ENCODE measurements at places on chromosomes 16 and 17.

- DNase-seq, result no peak
Measured at GRCh38 chr17:32943647-32944191, 15.8 kb downstream of the TMEM98 start.

- no peak for DNase-seq
Measured at GRCh38 chr17:55814377-55814776, 63.5 kb downstream of the PCTP start.

- DNase-seq, result no peak
Measured at GRCh38 chr16:68233085-68233834, 2.7 kb downstream of the ESRP2 start.

DNA sequence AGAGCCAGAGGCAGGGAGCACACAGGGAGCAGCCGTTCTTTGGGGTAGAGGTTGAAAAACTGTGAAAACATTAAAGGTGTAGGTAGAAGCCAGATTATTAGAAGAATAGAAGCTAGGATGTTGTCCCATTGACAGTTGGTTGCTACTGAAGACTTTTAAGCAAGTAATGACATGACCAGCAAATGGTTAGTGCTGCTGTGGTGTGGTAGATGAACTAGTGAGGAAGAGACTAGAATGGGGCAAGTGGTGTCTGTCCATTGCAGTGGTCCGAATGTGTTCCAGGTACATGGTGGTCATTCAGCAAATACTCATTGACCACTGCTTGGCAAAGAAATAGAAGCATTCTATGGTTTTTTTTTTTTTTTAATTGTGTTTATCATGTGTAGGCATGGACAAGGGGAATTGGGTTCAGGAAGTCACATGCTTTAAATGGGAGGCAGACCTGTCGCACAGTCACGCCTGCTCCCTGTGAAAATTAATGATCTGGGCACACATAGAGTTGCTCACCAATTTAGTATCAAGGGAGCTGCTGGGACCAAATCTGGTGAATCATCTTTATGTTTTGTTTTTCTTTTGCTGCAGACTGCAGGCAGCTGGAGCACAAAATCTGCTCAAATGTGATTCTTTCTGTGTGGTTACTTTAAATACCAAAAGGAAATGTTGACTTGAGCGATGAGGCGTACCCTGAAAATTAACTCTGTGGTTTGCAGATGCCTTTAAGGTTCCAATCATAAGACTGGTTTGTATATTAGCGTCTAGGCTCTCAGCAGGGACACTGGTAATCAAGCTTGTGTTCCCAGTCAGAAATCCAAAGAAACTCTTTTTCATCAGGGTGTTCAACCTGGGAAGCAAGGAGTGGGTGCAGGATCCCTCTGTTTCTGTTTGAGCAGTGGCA is 30.7 kb downstream of the YPEL2 start:
- DNase-seq, result peak; percentile 34

- no peak for DNase-seq
Measured at GRCh38 chr17:56624309-56624708, 30.8 kb downstream of the NOG start.

- DNase-seq, result no peak
Measured at GRCh38 chr17:68499587-68499986, 12.6 kb upstream of the PRKAR1A start.

DNA sequence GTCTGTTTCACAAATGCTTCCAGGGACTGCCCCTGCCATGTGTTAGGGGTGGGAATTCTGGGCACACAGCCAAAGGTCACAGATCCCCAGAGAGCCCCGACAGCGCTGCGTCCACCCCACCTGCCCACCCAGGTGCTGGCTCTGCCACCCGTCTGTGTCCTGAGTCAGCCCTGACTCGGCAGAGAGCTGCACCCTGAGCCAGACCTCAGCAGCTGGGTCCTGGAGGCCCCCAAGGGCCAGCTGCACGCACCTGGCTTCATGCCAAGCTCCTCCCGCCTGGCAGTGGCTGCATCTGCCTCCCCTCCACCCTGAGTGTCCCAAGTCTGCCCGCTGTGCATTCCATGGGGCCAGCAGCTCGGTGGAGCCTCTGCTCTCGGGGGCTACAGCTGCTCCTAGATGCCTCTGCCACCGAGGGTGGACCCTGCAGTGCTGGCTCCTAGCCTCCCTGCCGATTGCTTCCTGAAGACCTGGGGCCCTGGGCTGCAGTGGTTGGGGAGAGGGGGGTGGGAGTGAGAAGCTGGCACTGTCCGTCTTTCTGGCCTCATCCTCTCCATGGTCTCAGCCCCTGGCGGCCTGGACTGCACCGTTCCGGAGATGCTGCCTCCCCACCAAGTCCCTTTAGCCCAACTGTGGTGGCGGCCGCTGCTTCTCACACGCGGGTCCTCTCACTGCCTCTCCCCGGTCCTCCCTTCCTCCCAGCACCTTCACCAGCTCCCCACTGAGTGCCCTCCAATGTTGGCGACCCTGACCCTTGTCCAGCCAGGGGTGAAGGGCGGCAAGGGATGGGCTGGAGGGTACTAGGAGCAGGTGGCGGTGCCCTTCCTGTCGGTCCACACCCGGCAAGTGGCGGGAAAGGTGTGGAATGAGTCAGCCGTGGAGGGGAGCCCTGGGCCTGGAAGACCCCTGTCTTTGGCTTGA is 3.0 kb downstream of the SECTM1 start:
- no peak for DNase-seq

DNA sequence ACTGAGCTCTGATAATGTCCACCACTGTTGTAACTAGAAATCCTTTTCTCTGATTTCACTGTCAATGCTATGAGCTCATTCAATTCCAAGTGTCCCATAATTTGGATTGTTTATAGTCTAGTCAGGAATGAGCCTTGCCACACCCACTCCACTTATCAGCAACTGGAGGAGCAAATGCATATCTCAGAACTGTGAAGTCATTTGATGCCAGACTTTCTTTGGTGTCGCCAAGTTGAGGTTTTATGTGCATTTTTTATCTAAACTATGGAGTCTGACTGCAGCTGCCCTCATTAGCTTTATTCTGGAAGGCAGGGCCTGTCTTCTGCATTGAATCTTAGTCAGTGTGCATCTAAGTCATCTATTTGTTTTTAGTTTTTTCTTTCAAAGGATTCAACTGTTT is 361.3 kb downstream of the PMP22 start:
- DNase-seq, result no peak

- DNase-seq, result no peak
Measured at GRCh38 chr16:49061137-49061714, 220.4 kb downstream of the CBLN1 start.

DNA sequence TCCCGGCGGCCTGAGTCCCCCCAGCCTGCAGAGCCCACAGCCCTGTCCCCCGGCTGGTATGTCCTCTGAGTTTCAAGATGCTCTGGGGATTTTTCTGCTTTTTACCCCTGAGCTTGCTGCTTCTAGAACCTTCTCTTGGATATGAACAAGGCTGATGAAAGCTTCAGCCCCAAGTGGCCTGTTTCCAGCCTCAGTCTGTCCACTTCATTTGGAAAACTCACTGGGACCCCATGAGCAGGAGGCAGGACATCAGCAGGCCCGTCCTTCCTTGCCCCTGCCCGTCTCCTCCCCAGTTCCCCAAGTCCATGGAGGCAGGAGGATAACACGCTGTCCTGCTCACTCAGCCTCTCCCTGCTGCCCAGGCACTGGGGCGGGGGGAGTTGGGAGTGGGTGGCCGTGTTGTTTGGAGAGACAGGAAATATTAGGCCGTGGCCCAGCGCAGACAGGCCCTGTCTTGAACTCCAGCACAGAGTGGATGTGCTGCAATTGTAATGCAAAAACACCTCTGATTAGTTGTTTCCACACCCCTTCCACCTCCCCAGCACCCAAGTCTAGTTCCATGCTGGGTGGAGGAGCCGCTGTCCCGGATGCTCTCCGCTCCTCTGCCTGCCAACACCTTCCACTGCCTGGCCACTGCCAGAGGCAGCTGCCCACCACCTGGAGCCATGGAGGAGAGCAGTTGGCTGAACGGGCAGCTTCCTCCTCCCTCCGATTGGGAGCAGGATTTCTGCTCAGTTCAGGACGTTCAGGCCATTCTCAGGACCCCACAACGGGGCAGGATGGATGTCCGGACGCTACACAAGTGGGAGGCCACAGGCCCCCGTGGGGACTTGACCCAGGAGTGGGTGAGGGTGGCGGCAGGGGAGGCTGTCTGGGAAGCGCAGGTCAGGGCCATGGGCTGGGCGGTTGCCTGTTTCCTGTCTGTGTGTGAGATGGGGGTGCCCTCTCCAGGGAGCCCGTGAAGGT is 216.9 kb upstream of the GSE1 start:
- no peak for DNase-seq

DNA sequence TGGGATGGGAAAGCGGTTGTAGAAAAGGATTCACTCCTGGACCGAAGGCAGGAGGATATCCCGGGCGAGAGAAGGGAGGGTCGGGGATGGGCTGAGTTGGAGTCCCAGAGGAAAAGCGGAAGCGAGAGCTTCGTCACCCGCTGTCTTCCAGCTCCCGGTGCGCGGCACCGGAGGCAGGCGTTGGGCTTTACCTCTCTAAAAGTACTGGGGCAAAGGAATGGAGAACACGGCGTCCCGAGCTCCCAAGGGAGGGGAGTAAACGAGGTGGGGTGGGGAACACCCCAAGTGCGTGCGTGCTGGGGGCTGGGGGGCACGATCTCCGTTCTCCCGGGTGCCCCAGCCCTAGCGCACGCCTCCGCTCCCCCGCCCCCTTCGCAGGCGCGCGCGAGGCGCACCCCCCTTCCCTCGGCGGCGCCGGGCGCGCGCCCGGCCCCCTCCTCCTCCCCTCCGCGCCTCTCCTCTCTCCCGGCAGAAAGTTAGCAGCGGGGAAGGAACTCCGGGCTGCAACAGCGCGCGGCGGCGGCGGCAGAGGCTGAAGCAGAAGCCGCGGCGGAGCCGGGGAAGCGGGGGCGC is at the start of gene HS3ST4:
Gene HS3ST4, plus strand, starts transcription at position 441 of the 573 bp plus-strand sequence.
- no peak for DNase-seq

DNA sequence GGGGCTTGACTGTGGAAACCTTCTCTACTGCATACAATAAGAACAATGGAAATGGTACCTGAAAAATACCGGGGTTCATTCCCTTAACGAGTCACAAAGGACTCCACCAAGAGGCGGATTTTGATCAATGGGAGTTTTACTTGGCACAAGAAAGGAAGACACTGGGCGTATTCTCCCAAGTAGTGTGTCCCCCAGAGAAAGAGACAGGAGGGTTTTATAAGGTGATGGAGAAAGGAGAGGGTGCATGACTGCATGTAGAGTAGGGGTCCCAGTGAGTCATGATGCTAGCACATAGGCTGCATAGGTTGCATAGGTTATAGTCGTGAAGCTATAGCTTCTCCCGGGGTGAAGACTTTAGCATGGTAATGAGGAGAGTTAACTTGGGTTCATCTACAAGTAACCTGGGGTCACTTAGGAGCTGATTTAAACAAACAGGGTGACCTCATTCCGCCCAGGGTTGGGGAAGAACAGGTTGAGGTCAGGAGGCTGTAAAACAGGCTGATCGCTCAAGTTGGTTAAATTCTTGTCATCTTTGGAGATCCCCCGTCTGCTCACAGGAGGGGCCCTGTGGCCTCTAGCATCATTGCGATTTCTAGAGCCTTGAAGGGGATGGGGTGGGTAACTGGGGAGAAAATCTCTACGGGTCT is 1.5 kb downstream of the MPV17L start:
- no peak for DNase-seq

DNA sequence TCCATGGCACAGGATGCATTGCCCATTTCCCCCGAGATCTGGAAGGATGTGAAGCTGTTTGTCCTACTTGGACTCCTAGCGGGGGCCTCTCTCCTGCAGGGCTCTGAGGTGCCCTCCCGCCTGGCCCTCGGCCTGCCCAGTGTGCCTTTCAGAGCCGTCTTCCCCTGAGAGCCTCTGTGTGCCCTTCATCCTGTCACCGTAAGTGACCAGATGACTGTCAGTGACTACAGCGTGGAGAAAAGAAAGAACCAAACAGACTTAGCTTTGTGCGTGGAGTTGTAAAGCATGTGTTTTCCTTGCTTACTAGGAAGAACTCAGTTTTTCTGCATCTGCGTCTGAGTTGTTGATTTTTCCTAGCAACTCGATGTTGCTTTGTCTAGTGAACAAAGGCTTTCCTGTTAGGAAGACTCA is 56.1 kb downstream of the BANP start:
- no peak for DNase-seq

DNA sequence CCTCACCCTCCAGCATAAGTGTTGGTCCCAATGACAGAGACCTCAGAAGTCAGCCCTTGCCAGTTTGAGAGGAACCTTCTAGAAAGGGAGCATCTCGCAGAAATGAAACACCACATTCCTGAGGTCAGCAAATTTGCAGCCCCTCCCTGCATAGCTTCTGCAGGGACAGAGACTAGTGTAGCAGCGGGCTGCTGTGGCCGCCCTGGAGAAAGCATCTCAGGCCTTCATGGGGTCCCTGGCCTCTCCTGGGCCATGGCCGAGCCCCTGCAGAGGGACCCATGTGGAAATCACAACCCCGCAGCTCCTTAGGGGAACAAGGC is 11.4 kb downstream of the HS3ST6 start:
- DNase-seq, result no peak

- no peak for DNase-seq
Measured at GRCh38 chr17:28749516-28750177, 5.8 kb downstream of the TRAF4 start.

Data from T1000 (cell line).